ENCODE measurements at places on chromosomes 6 and 20.
A peak's percentile ranks its signal among the peaks of the same experiment; 100 is the strongest.

DNA sequence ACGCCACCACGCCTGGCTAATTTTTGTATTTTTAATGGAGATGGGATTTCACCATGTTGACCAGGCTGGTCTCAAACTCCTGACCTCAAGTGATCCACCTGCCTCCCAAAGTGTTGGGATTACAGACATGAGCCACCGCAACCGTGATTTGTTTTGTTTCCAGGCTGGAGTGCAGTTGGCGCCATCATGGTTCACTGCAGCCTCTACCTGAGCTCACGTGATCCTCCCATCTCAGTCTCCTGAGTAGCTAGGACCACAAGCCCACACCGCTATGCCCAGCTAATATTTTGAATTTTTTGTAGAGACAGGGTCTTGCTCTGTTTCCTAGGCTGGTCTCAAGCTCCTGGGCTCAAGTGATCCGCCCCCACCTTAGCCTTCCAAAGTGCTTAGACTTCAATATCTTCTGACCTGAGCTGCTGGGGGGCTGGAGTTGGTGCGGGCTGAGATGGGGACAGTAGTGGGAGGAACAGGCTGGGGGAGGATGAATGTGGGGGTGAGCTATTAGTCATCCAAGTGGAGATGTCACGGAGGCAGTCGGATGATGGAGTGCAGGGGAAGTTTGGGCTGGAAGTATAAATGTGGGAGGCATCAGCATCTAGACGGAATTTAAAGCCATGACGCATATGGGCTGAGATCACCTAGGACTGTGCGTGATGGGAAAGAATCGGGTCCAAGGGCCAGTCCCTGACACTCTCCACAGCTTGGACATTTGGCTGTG is 23.1 kb upstream of the ZMYND8 start:
- DNase-seq, result peak; percentile 76

- no peak for DNase-seq
These were observed 124.0 kb downstream of the TOX2 start for GRCh38 chr20:44038681-44039123.

DNA sequence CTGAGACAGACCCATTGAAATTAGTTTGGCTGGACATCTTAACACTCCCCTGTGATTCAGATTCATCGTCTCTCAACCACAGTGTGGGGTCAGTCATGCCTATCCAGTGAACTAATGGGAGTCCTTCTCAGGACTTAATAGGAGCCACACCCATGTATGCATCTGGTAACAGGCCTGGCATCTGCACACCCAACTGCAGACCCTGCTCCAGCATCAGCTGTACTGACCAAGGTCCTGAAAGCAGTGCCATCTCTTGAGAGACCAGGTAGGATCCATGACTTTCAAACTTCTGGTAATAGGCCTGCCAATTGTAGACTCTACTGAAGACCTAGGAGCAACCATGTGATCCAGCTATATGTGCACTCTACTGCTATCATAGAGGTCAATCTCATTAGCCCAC is 363.6 kb upstream of the POU3F2 start:
- no peak for DNase-seq

- DNase-seq, result no peak
These were observed 10.7 kb downstream of the TGIF2 start for GRCh38 chr20:36584018-36584481.

GRCh38 chr6:31252625-31253024 is 19.3 kb downstream of the HLA-C start:
- no peak for DNase-seq

- DNase-seq, result peak; percentile 54
These were observed 48.0 kb downstream of the ADTRP start for GRCh38 chr6:11730641-11731040.

GRCh38 chr6:56840467-56841380 is 114.2 kb upstream of the BEND6 start:
- DNase-seq, result no peak

DNA sequence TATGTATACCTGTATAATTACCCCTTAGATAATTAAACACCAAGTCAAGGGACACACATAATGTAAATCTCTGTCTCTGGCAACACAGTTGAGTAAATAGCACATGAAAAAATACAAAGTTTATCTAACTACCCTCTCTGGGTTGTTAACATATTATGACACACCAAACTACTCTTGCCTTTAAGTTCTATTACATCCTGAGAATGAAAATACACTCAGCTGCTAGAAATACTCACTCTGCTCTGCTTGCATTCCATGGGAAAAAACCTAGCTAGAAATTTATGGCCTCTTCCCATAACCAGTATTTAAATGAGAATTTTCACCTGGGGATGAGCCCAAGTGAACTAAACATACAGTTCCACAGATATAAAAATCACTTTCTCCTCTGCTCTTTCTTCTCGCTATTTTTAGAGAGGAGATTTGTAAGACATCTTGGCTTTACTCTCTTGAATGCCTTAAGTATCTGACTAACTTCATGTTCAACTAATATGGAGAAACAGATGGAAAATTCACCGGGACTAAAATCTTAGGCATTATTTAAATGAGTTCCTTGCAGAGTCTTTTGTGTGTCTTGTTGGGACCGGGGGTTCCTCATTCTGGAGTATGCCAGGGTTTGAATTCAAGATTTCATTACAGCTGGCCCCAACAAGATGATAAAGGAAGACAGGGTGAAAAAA is 140.9 kb downstream of the GJA10 start:
- no peak for DNase-seq

GRCh38 chr6:158026054-158026900 is 44.6 kb downstream of the SYNJ2 start:
- peak; percentile 90 for DNase-seq

DNA sequence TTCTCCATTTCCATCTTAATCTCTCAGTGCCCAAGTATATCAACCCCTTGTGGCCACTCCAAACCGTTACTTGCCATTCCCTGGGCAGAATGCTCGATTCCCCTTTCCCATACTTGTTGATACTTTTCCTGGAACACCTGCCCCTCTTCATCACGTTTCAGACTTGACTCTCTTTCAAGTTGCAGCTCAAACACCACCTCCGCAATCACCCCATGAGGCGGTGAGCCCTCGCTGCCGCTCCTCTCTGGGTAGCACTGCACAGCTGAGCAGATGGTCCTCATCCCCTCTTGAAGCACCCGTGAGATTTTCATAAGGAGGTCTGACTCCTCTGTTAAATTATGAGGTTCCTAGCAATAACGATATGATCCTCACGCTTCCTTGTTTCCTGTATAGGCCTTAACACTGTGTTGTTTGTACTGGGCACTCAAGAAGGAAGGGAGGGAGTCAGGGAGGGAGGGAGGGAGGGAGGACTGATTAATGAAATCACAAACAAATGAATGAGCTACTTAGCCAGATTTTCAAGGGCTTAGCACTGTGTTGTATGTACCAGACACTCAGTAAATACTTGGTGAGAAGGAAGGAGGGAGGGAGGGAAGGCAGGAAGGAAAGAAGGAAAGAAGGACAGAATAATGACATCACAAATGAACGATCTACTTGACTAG is 8.0 kb upstream of the UQCC2 start:
- no peak for DNase-seq

GRCh38 chr6:16884526-16884925 is 123.3 kb upstream of the ATXN1 start:
- DNase-seq, result no peak

DNA sequence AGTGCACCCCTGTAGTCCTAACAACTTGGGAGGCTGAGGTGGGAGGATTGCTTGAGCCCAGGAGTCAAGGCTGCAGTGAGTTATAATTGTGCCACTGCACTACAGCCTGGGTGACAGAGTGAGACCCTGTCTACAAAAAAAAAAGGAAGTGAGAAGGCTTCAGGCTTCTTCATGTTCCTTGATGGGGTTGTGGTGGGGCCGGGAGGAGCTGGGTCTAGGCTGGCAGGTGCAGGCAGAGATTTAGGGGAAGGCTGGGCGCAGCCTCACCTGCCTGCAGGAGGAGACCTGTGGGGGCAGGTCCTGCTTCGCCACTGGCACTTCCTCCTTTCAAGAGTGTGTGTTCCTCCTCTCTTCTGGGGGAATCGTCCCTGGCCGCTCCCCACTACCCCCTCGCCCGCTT is 63.9 kb downstream of the CHMP4B start:
- DNase-seq, result no peak

GRCh38 chr20:45842169-45842812 is 8.7 kb downstream of the SNX21 start:
- peak; percentile 47 for DNase-seq

GRCh38 chr20:58064411-58065010 is 163.9 kb downstream of the ANKRD60 start:
- DNase-seq, result no peak

- DNase-seq, result peak; percentile 73
These were observed 57.9 kb upstream of the MAP7 start for GRCh38 chr6:136607932-136608772.

All from suppressor macrophage (primary cell).